ENCODE measurements at places on chromosomes 6 and 20.

DNA sequence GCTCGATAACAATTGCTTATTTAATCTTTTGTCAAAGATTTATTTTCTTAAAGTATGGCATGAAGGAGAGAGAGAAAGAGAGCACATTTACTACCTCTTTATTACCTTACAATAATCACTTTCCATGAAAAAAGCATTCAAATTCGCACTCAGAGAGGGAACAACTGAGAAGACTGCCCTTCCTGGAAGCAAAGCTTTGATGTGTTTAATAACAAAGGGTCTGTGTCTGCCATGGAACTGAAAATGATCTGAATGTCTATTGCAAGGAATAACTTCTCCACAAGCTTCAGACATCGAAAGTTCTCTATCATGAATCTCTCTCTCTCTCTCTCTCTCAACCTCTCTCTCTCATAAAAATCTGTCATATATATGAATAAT lies 308.9 kb downstream of the HDGFL1 start:
- DNase-seq: no peak

DNA sequence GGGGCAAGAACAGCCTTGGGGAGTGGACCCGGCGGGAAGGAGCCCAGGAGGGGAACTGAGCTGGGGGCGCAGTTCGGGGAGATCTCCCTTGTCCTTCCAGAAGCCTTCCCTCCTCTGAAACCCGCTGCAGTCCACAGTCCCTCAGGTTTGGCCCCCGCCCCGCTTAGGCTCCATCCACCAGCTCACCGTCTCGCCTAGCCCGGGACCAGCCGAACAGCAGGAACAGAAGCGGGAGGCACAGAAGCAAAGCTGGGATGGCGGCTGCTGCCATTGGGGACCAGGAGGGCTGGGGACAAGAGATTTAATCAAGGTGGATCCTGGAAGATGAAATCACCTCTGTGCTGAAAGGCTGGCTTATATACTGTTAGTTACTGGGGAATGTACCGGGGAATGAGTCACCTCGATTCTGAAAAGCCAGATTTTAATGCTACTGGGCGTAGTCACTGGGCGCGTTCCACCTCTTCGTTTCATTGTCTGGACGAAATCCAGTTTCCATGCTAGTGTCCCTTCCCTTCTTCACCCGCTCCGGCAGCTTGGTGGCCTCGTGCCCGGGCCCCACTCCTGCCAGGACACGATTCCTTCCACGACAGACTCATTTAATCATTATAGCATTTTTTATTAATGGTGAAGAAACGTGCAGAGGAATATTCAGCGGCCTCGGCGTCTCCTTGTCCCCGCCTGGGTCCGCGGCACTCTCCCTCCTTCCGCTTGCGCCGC lies at the start of gene RAET1L:
TSS of gene RAET1L (minus strand) at position 332 of the 717 bp plus-strand sequence. CDS start at position 271, 61 bp downstream.
- no peak for DNase-seq

DNA sequence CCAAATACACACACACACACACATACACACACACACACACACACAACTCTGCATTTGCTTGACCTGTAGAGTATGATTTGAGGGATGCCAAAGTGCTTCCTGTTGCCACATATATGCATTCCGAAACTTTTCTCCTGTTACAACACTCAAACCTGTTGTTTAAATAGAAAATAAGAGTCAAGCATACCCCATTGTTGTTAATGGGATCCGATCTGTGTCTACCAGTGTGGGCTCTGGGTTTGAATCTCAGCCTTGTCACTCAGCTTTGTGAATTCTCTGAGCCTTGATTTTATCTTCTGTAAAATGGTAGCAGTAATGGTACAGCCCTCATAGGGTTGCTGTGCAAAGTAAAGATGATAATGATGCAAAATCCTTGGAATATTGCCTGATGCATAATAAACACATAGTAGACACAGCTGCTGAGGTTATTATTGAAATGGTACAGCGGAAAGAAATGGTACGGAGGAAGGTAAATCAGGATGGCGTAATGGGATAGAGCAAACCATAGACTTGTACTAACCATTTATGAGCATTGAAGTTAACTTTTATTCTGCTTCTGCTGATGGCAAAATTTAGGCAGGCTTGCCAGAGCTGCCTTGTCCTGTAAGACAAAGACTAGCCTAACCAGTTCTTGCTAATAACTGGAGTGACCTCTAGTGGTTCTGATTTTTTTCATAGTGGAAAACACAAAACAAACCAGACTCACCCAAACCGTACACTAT lies 113.5 kb upstream of the PHACTR1 start:
- no peak for DNase-seq

- no peak for DNase-seq
These were observed 136.5 kb upstream of the PRND start for GRCh38 chr20:4585104-4585753.

DNA sequence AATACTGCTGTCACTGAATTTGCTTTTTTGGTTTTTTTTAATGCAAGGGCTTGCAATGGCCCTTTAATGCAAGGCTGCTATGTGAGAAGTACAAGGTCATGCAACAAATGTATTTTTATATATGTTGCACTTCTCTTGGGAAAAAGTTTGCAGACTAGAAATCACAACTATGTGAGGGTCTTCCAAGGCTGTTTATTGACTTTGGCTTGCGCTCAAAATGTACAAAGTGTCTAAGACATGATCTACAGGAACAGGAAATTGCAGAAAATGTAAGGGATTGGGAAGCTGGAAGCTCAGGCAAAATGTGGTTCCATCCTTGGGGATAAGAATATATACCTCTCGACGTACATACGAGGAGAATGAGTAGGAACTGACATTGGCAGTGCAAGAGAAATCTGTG lies 92.2 kb upstream of the F13A1 start:
- no peak for DNase-seq

GRCh38 chr6:83633149-83633548 lies 75.8 kb downstream of the SNAP91 start:
- no peak for DNase-seq

GRCh38 chr6:120010075-120010474 lies 660.5 kb upstream of the MAN1A1 start:
- DNase-seq: no peak

- no peak for DNase-seq
These were observed 1.7 kb upstream of the C20orf203 start for GRCh38 chr20:32675223-32675975.

DNA sequence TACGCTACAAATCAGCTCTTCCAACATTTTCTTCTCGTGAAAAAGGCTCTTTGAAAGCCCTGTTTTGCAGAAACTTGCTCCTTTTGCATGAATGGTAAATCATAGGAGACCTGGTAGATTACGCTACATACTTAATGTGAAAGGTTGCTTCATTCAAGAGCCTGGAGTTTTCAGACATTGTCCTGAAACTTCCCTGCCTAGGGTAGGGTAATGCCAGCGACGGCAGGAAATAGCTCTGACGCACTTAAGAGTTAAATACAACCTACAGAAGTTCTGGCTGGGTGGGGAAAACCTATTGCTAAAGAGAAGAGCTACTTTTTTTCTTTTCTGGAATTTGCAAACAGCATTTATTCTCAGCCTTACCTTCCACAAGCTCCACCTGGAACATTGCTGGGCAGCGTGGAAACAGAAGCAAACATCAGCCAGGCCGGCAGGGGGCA lies 144.5 kb downstream of the LPA start:
- DNase-seq: no peak

GRCh38 chr6:35919827-35920751 lies 809 bp downstream of the SRPK1 start:
- DNase-seq: peak; percentile 38

DNA sequence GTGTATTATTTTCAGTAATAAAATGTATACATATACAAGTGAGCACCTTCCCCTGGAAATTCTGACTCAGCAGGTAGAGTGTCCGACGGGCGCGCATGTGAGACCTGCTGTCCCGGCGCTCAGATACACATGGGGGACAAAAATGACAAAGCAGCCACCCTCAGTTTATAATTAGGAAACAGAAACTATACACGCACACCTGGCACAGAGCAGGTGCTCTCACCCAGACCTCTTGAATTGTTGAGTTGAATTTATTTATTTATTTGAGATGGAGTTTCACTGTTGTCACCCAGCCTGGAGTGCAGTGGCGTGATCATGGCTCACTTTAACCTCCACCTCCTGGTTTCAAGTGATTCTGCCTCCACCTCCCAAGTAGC lies 180.4 kb downstream of the ZDHHC14 start:
- DNase-seq: no peak

- no peak for DNase-seq
These were observed 87.0 kb upstream of the ADGRF1 start for GRCh38 chr6:47129129-47129528.

DNA sequence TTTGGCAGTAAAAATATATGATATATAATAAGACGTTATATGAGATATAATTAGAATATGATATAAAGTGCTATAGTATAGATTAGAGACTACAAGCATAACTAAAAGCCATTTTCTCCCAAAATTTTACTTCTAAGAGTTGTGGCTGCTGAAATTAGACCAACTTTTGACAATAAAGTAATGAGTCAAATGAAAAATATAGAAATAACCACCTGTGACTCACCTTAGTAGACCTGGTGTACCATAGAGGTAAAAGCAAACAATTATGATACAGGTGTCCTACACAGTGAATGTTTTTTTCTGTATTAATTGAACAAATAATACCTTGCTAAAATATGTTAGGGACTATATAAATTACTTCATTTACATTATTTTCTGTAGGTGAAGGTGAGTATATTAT lies 482.9 kb upstream of the MAN1A1 start:
- no peak for DNase-seq

GRCh38 chr6:142374965-142375733 lies 73.3 kb downstream of the ADGRG6 start:
- no peak for DNase-seq

GRCh38 chr6:5587648-5588047 lies 326.3 kb downstream of the FARS2 start:
- no peak for DNase-seq

- no peak for DNase-seq
These were observed 5.1 kb downstream of the RREB1 start for GRCh38 chr6:7112741-7113313.

GRCh38 chr6:56833873-56834272 lies 121.0 kb upstream of the BEND6 start:
- DNase-seq: no peak

DNA sequence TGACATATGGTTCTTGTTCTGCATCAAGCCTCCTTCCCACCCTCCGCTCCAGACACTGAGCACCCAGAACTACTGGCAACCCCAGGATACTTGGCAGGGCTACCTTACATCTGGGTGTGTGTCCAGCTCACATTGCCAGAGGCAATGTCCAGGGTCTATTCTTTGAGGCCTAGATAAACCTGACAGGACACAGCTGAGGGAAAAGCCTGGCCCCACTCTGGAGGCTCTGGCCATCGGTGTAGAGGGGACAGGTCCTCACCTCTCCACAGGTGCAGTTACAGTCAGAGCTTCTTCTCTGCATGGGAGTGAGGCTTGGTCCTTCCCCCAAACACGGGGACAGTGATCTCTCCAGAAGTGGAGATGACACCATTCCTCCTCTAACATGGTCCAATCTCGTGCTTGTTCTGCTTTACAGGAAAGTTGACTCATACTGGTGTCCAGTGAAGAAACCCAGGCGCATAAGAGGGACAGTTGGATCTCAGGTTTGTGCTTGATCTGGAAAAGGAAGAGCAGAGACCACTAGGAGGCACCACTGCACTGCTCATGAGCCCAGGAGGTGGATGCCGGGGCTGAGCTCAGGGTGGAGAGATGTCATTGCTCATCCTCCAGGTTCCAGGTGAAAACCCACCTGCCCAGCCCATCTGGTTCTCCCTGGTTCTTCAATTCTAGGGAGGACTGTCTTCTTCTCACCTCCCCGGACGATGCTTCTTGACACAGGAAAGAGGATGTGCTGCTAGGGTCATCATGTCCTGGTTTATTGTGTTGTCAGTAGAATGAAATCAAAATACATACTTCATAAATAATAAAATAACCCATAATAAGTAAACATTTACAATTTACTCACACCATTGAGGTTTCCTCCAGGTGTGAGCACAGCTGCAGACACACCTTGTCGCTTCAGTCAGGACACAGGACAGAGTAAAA lies 14.7 kb downstream of the HLA-F start:
- no peak for DNase-seq

DNA sequence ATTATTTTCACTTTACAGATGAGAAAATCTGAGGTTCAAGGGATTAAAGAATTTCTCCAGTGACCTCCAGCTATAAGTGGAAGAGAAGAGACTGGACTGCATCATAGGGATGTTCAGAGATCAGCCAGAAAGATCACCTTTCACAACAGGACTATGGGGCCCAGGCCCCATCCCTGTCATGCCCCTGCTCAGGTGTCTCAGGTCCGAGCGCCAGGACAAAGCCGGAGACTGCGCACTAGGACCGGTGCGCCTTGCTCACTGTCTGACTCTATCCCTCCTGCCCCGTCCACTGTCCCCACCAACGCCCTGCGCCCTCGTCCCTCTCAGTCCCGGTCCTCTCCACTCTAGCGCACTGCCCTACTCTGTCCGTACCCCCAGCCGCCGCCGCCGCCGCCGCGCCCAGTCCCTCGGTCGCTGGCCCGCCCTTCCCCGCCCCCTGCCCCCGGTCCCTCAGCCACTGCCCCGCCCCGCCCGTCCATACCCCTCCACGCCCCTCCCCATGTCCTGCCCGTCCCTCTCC lies 521 bp upstream of the RAD21L1 start:
- DNase-seq: no peak

GRCh38 chr6:158031381-158032353 lies 50.0 kb downstream of the SYNJ2 start:
- peak; percentile 83 for DNase-seq

GRCh38 chr20:8798505-8798904 lies 270.4 kb upstream of the PLCB4 start:
- DNase-seq: no peak

DNA sequence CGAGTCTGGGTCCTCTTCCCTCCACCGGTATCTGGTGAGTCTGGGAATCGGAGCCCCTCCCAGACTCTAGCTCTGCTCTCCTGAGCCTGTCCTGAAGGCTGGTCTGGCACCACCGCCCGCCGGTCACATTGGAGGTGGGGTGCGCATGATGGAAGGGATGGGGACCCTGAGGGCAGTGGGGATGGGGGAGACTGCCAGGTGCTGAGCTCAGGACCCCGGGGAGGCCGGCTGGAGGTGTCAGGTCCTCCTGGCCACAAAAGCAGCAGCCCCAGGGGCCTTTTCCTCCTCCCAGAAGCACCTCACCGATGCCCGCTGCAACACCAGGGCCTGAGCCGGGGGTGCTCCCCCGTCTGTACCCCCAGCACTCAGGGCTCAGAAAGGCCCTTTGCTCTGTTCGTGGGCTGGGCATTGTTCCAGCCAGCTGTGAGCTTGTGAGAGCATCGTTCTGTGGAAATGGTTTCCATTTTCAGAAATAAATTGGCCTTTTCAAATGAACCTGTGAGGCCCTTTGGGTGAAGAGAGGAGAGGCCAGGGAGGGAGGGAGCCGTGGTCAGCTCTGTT lies 2.5 kb upstream of the NPBWR2 start:
- DNase-seq: no peak

GRCh38 chr6:133360194-133360593 lies 119.0 kb downstream of the EYA4 start:
- DNase-seq: no peak

- DNase-seq: no peak
These were observed 25.2 kb downstream of the PYGB start for GRCh38 chr20:25273046-25273445.

DNA sequence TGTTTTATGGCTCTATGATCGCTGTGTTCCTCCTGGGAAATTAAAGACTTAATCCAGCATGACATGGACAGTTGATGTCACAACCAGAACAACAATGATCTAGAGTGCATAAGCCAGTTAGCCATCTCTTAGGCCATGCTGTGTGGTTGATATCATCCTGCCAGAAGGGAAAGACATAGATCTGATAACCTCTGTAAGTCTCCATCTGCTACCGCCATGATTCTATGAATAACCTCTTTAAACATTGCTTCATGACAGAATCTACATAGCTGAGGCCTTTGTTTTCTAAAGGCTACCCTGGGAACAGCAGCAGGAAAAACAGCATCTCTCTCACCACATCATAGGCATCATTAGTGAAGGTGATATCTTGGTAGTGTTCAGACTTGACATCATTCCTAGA lies 117.6 kb upstream of the PHACTR1 start:
- no peak for DNase-seq

Measured in right lung (tissue), 10 donors.